ENCODE measurements at places on chromosomes 1 and 21. TPM values are rescaled to one million over a fixed set of nuclear protein-coding genes. Genes with fewer than 3 reads are reported as not detected.

GRCh38 chr21:37530901-37531351 lies 164.4 kb downstream of the DYRK1A start:
- DNase-seq: peak; percentile 52

DNA sequence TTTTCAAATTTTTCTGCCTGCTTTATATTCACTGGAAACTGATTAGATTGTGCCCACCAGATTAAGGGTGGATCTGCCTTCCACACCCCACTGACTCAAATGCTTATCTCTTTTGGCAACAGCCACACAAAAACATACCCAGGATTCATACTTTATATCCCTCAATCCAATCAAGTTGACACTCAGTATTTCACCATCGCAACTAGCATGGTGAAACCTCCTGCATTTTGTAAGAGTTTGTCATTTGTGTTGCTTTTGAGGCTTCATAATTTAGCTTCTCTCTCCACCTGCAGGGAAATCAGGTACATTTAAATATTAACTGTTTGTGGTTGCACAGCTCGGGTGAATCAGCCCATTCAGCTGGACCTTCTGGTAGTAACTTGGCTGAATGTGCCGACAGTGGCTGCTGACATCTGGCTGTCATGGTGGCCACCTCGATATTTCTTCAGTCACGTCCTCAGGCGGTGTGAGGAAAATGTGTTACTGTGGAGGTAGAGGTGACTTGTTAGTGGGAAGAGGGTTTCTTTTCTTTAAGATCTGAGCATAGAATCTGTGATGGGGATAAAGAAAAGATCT lies 224.0 kb downstream of the PTBP2 start:
- DNase-seq: no peak

DNA sequence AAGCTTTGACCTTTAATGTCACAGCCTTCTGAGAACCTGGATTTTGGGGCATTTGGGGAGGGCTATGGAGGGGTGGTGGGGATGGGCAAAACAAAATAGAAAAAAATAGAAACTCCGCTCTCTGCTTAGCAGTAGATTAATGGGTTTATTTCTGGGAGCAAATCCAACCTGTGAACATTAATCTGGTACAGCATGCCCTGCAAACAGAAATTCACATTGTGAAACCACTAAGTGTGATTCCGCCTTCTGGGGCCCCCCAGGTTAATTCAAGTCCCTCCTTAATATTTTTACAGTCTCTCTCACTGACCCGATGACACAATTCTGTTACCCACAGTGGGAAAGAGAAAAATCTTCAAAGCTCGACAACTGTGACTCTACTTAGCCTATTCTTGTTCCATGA lies 76.4 kb downstream of the TIAM1 start:
- DNase-seq: no peak

- no peak for DNase-seq
These were observed 104.4 kb downstream of the LEPR start for GRCh38 chr1:65524931-65525265.

- no peak for DNase-seq
These were observed 7.6 kb upstream of the CLCA2 start for GRCh38 chr1:86416343-86416742.

- DNase-seq: no peak
These were observed 2.7 kb downstream of the PER3 start for GRCh38 chr1:7786795-7787194.

GRCh38 chr1:27634177-27634984 lies 604 bp downstream of the FGR start:
- DNase-seq: peak; percentile 78

- DNase-seq: no peak
These were observed 37.0 kb downstream of the LPAR3 start for GRCh38 chr1:84855691-84856630.

GRCh38 chr1:85203573-85204171 lies 2.9 kb upstream of the SYDE2 start:
- no peak for DNase-seq

DNA sequence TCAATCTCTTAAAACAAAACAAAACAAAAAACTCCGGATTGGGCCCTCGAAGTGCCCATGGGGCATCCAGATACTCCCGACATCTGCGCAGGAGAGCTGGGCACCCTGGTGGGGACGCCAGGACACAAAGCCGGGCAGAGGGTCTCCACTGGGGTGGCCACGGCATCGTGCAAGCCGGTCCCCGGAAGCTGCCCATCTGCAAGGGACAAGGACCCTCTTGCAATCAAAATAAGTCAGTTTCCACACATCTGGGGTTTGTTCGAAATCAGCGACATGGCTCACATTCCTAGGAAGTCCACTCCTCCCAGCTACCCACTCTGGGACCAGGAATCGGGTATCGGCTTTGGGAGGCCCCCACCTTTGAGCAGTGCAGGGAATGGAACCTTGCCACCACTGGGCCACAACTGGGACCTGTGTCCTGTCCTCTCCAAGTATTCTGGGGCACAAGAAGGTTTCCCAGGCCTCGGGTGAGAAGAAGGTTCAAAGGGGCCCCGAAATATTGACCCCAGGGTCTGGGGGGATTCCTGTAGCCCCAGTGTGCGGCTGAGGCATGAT lies 4.6 kb upstream of the PRDM16 start:
- no peak for DNase-seq

DNA sequence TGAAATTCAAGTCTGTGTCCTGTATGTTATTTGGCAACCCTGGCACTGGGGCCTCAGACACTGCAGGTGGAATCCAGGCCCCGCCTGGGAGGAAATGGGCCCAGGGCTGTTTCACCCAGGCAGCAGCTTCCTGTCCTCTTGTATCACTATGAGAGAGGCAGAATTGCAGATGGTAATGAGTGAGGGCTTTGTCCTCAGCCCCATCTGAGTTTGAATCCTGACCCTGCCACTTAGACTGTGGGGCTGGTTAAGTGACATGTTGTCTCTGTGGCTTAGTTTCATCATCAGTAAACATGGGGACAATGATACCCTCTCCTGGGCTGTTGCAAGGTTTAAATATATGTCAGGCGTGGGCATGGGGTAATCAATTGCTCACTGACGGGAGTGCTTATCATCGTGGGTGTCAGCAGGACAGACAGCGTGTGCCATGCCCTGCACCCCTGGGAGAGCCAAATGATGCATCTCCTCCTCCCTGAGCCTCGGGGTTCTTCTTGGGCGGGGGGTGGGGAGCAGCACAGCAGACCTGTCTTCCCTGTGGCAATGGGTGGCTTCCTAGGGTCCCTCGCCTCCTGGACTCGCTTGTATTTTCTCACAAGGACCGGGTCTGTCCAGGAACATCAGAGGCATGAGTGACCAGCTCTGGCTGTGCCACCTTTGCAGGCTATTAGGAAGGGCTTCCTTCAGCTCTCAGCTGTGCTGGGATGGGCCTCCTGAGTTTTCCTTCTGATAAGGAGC lies 42.1 kb downstream of the ARHGEF10L start:
- DNase-seq: no peak

DNA sequence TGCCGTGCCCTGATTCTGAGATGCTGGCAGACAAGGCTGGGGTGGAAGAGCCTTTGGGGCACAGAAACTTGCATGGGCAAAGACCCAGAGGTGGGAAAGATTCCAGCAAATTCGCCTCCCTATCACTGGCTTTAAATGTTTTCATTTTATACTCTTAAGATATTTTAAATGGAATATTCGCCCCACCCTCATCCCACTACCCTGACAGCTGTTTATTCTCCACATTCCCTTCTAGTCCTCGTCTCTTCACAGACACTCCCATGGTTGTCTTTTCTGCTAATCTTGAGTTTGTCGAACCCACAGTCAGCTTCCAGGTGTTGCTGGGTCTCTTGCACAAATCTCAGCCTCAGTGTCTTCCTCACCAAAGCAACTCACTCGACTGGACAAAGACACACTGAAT lies 245.0 kb downstream of the KAZN start:
- no peak for DNase-seq

GRCh38 chr1:196660852-196661251 lies 9.0 kb downstream of the CFH start:
- no peak for DNase-seq

- peak; percentile 87 for DNase-seq
These were observed at the start of gene S100A16 for GRCh38 chr1:153612755-153613331. TSS of gene S100A16 (minus strand) at chr1:153613137. CDS start at chr1:153608151, 4,986 bp downstream.

DNA sequence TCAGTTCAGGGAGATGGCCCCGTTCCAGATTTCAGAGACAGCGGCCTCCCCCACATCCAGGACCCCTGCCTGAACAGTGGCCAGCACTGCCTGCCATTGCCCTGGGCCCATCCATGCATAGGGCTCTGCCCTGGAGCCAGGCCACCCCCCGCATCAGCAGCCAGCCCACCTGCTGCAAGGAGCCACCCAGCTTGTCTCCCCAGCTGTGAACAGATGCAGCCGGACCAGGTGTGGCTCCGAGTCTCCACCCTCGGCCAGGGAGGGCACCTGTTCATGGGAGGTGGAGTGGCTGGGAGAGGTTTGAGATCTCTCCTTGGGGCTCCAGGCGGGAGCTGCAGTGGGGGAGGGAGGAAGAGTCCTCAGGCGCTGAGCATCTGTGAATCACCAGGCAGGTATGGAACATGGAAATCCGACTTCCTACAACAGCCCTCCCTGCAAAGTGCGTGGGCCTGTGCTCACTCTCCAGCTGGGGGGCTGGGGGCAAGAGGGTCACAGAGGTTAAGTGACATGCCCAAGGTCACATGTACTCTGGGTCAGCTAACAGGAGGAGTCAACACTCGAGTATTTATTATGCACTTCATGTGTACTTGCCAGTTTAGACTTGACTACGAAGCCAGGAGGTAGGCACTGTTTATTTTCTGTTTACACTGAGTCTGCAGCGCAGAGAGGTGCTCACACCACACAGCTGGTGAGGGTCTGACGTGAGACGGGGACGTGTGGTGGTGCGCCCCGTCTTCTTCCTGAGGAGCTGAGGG lies 4.8 kb upstream of the HES5 start:
- no peak for DNase-seq

DNA sequence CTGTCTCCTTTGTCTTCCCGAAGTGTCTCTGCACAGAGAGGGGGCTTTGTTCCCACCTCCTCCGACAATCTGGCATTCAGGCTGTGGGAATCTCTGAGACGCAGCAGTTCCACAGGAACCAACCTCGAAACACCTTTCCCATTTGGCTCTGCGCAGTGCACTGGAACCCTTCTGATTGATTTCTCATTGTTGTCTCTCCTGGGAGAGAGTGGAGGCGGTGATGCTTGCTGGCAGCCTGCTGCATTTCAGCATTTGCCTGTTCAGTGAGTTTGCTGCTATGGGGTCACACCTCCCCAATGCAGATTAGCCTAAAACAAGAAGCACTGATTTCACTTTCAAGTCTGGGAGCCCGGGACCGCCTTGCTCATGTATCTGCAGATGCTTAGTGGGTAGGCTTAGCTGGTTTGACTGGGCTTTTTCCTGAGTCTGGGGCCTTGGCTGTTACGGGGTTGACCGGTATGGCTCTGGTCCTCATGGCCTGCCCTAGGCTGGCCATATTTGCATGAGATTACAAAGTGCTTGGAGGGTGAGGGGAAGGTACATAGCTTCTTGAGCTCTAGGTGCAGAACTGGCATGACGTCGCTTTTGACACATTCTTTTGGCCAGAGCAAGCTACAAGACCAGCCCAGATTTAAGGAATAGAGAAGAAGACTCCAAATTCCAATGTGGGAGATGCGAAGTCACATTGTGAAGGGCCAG lies 695.3 kb downstream of the PTPRU start:
- DNase-seq: no peak

DNA sequence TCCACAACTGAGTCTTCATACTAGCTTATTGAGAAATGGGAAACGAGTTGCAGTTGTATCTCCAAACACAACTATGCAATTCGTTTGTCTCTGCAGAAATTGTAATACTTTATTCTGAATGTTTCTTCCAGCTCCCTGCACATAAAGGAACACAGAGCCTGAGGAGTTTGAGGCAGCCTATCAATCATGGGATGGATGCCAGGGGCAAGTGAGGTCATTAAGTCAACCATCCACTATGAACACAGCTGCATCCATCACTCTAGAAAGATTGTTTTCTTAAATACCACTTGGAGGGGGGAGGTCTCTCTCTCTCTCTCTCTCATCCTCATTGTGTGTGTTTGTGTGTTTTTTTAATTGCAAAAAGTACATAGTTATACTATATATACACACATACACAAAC lies 2.9 kb upstream of the PSMB2 start:
- DNase-seq: no peak

- DNase-seq: no peak
These were observed 919 bp downstream of the CTSS start for GRCh38 chr1:150764617-150765101.

DNA sequence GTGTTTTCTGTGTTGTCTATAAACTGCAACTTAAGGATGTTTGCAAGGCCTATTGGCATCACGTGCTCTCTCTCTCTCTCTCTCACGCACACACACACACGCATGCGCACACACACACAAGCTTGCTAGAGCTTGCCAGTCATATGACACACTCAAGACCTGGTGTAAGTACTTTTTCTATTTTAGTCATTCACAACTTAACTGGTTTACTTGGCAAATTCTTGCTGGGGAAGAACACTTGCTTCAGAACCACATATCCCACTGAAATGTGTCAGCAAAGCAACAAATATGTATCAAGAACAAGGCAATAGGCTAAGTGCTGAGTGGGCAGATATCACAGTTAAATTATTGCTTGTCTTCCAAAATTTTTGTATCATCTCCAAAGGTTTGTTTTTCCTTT lies 107.8 kb downstream of the DISC1 start:
- peak; percentile 32 for DNase-seq

- DNase-seq: no peak
These were observed 95.9 kb downstream of the PLD5 start for GRCh38 chr1:242428399-242429190.

CD247 gene
- 0.57 TPM for total RNA-seq

DIRAS3 gene
- total RNA-seq: 9.7 TPM

TMEM125 gene
- not detected for total RNA-seq

PRRX1 gene
- total RNA-seq: 36.5 TPM

TM2D1 gene
- 33.0 TPM for total RNA-seq

FLG2 gene
- total RNA-seq: not detected

ADGRB2 gene
- 10.0 TPM for total RNA-seq

HMGCS2 gene
- 149 TPM for total RNA-seq

LINGO4 gene
- total RNA-seq: 0.67 TPM

HRNR gene
- total RNA-seq: not detected

HFM1 gene
- 1.3 TPM for total RNA-seq

ECM1 gene
- total RNA-seq: 14.0 TPM

HSD3B1 gene
- total RNA-seq: not detected
